ENCODE measurements at places on chromosomes 2 and 18.

GRCh38 chr2:176552501-176553135, 283.4 kb downstream of the MTX2 start:
- DNase-seq = no peak

- no peak for DNase-seq
Observed at GRCh38 chr18:36685580-36685979, 143.2 kb downstream of the TPGS2 start.

DNA sequence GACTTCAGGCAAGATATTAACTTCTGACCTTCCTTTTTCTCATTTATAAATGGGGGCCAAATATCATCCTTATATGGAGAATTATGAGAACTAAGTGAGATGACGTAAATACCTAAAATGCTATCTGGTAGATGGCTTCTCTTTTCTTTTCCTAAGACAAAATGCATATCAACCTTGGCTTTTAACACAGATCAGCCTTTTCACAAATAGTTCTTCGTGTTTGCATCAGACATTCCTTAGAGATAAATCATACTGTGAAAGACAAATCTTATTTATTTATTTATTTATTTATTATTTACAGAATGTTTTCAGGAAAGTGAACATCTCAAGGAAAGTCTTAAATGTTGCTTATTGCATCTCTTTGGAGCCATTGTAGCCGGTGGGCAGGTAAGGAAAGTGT, 62.8 kb downstream of the NBEAL1 start:
- DNase-seq = no peak

- DNase-seq = no peak
Observed at GRCh38 chr18:2958819-2959298, 54.1 kb downstream of the LPIN2 start.

DNA sequence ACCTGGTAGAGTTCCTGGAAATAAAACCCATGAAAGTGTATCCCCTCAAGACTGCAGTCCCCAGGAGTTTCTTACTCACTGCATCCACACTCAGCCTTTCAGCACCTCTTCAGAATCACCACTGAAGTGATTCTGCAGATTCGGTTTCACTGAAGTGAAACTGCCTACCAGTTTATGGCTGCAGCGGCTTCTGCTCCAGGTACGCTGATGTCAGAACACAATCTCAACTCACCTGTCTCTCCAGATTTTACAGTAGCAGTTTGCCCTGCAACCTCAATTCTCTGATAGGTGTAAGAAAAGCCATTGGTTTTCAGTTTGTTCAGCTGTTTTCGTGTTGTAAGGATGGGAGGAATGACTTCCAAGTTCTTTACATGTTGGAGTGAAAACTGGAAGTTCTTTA, 124.8 kb downstream of the TSN start:
- no peak for DNase-seq

DNA sequence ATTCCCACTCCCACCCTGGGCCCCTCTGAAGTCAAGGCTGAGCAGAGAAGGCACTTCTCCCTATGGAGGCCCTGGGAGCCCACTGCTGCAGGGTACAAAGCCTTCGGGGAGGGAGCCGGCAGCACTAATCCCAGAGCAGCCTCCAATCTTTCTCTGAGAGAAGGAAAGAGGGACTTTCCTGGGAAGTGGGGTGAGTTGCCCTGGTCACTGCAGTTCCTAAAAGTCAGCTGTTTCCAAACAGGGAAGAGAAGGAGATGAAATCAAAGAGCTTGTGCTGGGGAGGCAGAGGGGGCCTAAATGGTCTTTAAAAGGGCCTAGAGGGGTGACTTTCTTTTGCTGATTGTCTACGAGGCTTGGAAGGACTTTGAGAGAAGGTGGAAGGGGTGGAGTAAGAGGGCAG, 264.7 kb downstream of the TNS1 start:
- no peak for DNase-seq

GRCh38 chr2:46767706-46768105, 147.9 kb downstream of the MCFD2 start:
- no peak for DNase-seq

- no peak for DNase-seq
Observed at GRCh38 chr18:51070545-51070944, 40.5 kb downstream of the SMAD4 start.

DNA sequence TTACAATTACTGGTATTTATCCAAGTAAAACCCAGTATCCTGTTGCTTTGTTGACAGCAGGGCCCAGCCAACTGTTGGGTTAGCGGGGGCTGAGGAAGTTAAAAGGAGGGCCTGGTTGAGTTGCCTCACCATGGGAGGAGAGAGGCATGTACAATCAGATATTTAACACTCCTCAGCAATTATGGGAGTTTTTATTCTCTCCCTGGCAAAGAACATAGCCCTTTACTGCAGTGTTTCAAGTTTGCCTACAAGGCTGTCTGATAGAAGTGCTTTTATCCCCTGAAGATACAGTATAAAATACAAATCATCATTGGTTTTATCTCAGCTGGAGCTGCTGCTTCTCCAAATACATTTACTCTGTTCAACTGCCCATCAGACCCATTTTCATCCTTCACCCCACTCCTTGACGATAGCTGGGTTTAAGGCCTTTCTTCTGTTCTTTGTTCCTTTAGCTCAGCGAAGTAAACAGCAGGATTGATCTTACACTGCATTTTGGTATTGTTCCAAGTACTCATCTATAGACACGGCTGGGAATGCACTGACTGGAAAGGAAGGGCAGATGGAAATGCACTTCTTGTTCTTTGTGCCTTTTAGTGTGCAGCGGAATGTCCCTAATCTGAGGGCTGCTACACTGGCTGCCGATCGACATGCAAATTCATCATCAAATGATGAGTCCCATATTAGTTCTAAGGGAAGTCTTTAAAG, 402.5 kb upstream of the SPRED2 start:
- DNase-seq = no peak

GRCh38 chr2:134869946-134870736, 31.7 kb downstream of the ACMSD start:
- DNase-seq = no peak

DNA sequence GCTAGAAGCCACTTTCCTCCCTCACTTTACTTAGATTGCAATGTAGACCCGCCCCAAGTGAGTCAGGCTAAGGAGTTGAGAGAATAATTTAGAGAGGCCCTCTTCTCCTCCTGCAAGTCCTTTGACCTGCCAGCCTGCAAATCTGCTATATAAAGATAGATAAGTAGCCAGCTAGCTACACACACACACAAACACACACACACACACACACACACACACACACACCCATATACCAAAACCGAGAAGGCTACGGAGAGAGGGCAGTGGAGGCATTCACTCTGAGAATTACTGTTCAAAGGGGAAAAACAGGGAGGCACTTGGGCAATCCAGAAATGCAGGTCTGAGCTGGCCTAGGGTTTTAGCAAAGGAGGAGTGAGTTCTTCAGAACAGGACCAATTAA, 23.0 kb upstream of the SMAD7 start:
- DNase-seq = no peak

GRCh38 chr2:25790074-25790790, 88.1 kb downstream of the ASXL2 start:
- no peak for DNase-seq

DNA sequence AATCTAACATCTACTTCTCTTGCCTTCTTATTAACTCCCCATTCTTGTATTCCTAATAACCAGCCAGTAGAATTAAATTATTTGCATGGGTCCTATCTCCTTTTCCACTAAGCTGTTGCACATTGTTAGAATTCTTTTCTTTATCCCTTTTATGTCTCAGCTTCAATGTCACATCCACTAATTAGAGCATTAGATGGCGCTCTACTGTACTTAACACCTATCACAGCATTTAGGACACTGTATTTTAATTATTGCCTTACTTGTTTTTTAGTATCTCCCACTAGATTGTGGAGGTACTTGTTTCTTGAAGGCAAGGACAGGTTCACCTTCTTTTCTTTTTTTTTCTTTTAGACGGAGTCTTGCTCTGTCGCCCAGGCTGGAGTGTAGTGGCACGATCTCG, 3.8 kb downstream of the LIPT1 start:
- no peak for DNase-seq

GRCh38 chr18:3451183-3451988, 1.4 kb downstream of the TGIF1 start:
- DNase-seq = peak; percentile 39

DNA sequence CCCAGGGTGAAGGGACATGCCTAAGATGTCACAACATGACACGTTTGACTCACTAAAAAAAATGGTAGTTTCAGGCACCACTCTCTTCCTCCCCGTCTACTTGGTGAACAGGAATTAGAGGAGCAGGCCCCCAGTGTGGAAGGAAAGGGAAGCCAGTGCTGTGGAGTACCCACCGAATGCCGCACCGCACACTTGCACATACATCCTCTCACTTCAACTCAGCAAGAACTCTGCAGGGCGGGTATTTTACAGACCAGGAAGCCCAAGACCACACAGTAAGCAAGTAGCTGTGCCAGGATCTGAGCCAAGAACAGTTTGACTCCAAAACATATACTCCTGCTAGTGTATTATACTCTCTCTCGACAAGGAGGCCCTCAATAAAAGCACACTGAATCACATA, 69.8 kb downstream of the BCL2 start:
- no peak for DNase-seq

DNA sequence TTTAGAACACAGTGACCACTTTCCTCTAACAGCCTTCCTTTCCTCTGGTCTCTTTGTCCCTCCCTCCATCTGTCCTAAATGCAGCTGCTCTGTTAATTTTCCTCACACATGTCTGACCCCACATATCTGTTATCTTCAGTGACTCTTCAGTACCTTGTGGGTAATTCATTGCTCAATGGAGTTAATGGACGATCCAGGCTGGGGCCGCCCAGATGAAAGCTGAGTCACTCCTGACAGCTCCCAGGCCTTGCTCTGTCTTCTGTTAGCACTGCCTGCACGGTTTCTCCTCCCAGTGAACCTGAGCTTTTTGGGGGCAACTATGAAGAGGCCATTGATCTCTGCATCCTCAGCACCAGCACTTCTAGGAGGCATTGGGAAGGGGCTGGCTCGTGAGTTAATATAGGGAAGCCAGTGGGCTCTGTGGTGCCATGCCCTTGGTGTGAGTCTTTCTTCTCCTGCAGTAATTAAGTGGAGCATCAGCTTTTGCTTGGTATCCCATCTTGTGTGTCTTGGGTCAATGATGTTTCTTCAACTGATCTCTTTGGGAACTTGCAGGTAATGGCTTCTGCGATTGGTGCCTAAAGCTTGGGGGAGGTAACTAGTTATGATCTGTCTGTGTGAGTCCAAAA, 67.3 kb downstream of the SNORC start:
- DNase-seq = no peak

DNA sequence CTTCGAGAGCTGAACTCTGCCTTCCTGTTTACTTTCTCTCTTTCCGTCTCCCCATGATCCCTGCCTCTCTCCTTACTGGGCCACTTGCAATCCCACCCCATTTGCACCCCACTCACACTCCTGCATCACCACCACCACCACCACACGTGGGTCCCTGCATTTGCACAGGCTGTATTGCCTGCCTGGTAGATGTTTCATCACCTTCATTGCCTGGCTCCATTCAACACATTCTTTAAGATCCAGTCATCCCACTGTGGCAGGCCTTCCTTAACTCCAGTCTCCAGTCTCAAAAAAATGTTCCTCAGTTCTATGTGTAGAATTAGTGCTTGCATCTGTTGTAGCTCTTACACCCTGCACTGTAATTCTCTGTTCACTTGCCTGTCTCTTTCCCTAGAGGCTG, 13.9 kb downstream of the NOSTRIN start:
- no peak for DNase-seq

GRCh38 chr2:240946654-240947053, 40.5 kb downstream of the CROCC2 start:
- DNase-seq = no peak

DNA sequence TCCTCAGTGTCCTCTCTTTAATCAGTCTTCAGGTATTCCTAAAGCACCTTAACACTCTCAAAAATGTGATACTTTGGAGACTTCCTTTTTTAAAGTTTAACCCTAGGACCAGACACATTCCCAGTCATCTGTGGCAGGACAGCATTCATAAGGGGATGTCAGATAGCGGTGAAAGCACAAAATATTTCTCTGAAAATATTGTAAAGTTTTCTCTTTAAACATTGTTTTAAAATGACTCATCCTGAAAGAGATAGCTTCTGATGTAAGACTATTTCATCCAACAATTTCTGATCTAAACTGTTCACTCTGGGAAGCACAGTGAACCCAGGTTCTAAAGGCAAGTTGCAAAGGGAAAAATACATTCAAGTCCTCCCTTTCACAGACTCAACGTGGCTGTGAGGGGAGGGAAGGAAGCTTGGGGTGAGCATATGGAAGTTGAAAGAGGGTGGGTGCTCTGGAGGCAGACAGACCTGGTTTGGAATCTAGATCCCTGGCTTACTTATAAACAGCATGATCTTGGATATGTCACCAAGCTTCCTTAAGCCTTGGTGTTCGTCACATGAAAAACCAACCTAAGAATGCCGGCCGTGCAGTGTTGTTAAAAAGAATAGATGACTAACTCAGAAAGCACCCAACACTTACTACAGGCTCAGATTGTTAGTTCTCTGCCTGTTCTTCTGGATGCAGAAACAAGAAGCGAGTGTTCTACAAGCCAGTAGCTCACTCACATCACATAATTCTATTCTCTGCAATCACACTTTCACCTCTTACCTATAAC, 12.1 kb downstream of the GALNT14 start:
- DNase-seq = no peak

DNA sequence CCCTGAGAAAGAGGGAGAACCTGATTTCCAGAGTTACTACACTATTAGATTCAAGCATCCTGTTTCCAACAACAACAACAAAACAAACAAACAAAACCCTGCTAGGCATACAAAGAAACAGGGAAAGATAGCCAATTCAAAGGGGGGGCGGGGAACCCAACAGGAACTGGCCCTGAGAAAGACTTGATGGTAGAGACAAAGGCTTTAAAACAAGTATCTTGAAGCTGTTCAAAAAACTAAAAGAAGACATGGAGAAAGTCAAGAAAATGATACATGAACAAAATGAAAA, 147.1 kb downstream of the THADA start:
- no peak for DNase-seq

DNA sequence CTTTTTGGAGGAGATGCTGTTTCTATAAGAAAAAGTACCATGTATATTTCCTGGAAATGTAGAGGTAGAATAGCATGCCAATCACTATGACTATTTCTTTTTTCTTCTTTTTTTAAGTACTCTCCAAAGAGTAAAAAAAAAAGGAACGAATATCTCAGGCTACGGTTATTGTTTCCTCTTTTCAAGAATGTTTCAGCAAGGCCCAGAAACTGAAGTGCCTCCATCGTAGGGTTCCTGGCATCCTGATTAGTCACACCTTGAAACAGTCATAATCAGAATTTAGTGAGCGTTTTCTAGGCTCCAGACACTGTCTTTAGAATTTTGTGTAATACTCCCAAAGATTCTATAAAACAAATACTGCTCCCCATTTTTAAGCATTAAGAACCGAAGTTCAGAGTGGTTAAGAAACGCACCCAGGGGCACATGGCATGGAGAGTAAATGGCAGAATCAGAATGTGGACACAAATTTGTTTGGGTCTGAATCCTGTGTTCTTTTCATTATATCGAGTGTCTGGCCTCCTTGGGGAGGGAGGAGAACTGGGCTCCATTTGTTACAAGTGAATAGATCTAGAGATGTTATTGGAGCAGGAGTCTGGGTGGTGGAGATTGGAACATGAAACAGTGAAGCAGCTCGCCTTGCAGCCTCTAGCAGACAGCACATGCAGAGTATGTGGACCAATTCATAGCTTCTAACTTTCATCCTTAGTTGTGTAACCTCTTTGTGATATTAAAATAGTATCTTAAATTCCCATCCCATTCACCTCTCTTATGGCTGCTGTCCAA, 26.7 kb downstream of the ZEB2 start:
- DNase-seq = no peak

All from cortex of kidney (tissue), 1 donor.